Renal cortical epithelial cell (primary cell): ENCODE measurements at places on chromosomes 11 and 22. TPM values are rescaled to one million over a fixed set of nuclear protein-coding genes. Genes with fewer than 3 reads are reported as not detected.
A peak's percentile ranks its signal among the peaks of the same experiment; 100 is the strongest.

DNA sequence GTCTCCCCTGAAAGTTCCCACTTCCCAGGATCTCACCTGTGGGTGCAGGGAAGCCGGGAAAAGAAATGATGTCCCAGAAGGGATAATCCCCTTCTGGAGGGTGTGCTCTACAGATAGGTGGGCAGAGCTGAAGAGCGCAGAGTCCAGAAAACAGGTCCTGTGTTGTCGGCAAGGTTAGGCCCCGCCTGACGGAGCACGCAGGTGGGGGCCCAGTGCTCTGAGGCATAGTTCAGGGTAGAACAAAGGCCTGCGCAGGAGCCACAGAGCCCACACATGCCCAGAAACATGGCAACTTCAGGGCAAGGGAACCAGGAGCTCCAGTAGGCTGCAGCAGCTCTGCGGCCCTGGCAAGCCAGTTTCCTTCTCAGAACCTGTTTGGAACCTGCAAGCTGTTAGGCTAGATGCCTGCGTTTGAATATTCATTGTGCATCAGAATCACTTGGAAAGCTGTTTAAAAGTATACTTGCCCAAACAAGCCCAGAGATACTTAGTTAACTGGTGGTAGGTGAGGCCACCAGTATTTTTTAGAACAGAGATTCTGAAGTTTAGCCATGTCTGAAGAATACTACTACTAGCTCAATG lies 386.6 kb downstream of the BUD13 start:
- DNase-seq = no peak

DNA sequence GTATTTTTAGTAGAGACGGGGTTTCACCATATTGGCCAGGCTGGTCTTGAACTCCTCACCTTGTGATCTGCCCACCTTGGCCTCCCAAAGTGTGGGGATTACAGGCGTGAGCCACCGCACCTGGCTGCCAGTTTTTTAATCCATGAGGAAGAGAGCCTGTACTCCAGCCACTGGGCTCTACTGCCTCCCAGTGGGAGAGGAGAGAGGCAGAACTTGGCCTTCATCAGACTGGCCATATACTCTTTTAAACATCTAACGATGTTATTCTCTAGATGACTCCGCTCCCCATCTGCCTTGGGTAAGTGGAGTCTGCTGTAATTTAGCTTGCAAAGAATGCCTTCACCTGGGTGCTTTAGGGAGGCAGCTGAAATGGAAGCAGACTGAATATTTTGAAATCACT lies 34.6 kb downstream of the SLC6A5 start:
- no peak for DNase-seq

- peak; percentile 86 for DNase-seq
Observed at GRCh38 chr22:44085743-44086270, 61.7 kb downstream of the PARVB start.

- peak; percentile 64 for DNase-seq
Observed at GRCh38 chr11:83835423-83835822, 549.3 kb upstream of the CCDC90B start.

DNA sequence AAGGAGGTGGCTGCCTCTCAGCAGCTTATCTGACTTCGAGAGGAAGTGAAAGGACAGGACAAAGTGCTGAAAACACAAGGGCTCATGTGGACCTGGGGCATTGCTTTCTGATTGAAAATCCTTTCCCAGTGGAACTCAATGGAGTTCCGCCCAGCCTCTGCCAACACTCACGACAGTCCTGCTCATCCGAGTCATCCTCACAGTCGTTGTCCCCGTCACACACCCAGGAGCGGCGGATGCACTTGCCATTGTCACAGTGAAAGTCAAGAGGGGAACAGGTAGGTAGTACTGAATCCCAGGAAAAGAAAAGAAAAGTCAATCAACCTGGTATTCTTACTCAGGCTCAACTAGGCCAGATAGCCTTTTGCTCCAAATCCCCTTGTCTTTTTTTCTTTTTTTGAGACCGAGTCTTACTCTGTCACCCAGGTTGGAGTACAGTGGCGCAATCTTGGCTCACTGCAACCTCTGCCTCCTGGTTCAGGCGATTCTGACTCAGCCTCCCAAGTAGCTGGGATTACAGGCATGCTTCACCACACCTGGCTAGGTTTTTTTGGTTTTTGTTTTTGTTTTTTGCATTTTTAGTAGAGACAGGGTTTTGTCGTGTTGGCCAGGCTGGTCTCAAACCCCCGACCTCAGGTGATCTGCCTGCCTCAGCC lies 18.1 kb downstream of the LRP4 start:
- peak; percentile 69 for DNase-seq

- DNase-seq = no peak
Observed at GRCh38 chr11:73705053-73705452, 55.8 kb downstream of the RAB6A start.

DNA sequence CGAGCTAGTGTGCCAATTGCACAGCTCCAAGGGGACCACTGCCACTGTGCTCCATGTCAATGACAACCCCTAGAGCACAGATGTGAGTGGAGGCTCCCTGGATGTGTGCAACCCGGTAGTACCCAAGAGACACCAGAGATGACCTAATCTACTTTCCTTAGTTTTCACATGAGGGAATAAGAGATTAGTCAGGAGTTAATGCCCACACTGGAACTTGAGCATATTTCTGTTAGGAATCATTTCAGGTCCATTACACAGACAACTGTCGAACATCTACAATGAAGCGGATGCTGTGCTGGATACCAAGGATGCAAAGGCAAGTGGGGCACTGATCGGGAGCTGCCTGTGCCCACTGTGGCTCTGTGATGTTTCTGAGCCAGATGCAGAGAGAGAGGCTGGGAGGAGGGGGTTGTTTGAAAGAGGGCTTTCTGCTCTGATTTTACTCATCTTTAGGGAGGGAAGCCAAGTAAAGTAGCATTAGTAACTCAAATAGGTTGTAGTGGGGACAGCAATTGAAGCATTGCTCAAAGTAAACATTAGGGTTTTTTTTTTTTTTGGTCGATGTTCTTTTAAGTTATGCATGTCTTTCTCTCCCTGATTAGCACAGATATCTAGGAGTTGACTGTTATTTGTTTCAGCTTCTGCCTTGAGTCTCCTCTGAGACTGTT lies 82.5 kb upstream of the SORL1-AS1 start:
- no peak for DNase-seq

GRCh38 chr11:14894657-14895598 lies 2.9 kb upstream of the CYP2R1 start:
- DNase-seq = peak; percentile 54

DNA sequence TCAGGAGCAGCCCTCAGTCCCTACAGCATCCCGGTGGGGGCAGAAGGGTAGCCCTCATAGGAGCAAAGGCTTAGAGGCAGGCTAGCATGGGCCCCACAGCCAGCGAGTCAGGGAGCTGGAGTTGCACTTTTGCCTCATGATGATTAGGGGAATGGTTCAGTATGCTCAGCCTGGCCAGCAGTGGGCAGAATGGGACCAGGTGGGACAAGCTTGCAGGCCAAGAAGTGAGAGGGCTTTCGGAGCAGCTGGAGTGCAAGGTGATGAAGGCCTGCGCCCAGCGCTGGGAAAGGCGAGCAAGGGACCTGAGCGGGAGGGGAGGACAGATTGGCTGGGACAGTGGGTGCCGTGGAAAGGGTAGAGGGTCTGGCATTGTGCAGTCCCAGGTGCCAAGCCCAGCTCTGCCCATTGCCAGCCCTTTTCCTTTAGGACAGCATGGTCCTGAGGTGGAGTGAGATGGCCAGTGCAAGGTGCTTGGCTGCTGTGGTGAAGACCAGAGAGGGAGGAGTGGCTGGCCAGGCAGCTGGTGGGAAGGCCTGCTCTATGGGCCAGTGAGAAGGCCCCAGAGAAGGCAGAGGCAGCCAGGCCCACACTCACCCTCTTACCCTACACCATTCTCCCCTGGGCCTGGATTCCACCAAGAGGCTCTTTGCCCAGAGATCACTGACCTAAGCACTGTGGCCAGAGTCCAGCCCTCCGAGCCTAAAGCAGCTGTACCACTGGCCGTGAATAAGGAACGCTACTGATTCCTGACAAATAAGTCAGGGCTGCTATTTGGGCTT lies 47.9 kb upstream of the SUSD2 start:
- peak; percentile 16 for DNase-seq

GRCh38 chr11:122062763-122063162 lies 53.3 kb downstream of the BLID start:
- no peak for DNase-seq

DNA sequence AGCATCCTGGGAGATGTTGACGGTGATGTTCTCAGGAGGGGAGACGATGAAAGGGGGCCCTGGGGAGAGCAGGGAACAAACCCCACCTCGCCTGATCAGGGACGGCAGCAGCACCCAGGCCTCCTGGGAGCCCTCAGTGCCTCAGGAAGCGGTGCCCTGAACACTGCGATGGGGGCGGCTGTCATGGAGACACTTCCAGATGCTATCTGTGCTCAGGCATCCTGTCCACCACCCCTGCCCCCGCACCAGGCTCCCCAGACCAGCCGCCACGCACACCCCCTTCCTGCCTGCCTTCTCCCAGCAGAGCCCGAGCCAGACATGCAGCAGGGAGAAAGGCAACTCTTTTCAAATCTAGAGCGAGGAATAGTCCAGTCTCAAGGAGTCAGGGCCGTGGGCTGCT lies 20.6 kb downstream of the IGSF9B start:
- DNase-seq = no peak

- DNase-seq = peak; percentile 68
Observed at GRCh38 chr11:125091247-125091876, 20.1 kb downstream of the TMEM218 start.

DNA sequence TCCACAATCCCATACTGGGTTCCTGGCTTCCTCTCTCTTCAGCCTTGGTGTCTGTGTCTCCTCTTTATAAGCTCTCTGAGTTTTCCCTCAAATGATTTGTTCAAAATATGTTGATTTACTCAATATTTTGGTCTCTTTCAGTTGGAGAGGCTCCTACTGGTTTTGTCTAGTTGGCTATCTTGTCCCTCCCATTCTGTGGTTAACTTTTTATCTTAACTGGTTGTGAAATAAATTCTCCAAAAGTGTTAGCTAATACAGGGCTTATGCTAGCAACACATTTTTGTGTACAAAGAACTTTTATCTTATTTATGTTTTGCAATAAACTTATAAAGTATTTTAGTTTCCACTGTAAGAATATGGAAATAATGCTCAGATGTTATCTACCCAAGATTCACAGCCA lies 200.9 kb downstream of the AASDHPPT start:
- DNase-seq = no peak

DNA sequence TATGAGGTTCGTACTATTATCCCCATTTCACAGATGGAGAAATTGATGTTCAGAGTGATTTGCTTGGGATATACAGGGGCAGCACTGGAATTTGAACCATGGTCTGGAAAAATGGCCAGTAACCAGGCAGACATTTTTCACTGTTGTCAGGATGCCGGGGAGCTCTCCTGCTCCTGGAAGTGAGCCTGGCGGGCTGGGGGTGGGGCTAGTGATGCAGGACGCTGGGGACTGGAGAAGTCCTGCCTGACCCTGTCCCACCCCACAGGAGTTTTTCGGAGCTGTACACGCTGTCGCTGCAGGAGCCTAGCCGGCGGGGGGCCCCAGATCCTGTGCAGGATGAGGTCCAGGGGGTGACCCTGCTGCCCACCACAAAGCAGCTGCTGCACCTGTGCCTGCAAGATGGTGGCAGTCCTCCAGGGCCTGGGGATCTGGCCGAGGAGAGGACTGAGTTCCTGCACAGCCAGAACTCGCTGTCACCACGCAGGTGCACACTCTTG lies 11.1 kb downstream of the SIPA1 start:
- no peak for DNase-seq

DNA sequence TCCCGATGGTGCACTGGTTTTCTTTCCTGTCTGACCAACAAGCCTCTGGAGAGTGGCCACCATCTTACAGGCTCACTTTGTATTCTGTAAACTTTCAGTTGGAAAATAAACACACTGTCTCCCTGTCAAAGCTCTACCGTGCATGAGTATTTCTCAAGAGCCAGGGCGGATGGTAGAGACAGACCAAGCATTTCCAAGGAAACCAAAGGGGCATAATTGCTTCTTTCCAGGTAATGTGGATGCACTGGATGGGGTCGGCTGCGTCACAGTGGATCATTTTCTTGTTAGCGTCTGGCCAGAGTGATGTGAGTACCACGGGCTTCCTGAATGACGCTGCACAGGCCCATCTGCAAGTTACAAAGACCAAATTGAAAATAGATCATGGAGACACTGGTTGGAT lies 5.1 kb upstream of the SEZ6L start:
- DNase-seq = no peak

DNA sequence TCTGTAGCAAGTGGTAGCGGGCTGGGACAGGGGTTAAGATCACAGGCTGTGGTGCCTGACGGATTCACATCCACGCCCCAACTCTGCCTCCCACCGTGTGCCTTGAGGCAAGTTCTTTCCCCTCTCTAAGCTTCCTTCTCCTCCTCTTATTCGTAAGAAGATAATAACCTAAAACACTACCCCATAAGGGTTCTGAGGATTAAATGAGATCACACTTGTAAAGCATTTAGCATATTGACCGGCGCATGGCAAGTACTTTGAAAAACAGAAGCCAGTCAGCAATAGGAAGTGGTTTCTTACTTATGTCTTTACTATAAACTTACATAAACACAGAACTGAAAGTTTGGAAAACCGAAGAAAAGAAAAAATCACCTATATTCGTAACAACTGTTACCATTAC lies 15.5 kb upstream of the LMO2 start:
- DNase-seq = no peak

- DNase-seq = no peak
Observed at GRCh38 chr22:22935056-22935545, 47.5 kb downstream of the IGLL5 start.

- no peak for DNase-seq
Observed at GRCh38 chr11:97092823-97093222, 703.0 kb downstream of the JRKL start.

DNA sequence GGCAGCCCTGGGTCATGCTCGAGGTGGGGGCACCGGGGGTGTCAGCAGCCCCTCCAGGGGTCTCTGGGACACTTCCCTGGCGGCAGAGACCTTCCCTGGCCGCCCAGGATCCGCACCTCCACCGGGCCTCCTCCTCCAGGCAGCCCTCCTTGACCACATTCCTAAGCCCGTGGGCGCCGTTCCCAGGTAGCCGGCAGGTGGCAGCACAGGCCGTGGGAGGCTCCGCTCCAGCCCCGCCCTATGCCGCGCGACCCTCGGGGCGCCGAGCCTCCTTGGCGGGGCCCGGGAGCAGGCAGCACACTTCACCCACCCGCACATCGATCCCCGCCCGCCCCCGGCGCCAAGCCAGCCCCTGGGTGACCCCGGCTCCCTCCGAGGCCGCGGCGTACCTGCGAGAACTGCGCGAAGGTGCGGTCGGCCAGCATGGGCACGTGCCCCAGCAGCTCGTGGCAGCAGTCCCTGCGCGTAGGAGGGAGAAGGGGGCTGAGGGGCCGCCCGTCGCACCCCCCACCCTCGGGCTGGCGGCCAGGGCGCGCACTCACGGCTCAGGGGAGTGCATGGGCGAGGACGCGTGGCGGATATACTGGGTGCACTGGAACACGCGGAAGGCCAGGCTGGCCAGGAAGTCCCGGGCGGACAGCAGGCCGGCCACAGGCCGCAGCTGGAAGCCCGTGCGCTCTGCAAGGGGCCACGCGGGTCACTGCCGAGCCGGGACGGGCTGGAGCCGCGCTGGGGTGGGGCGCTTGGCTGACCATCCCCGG lies 5.3 kb upstream of the INS start:
- DNase-seq = no peak

GRCh38 chr11:44450295-44450932 lies 115.0 kb upstream of the CD82 start:
- no peak for DNase-seq

The TMX2 gene
- 61.1 and 78.2 TPM in 2 replicates for total RNA-seq

The MRGPRE gene
- not detected in 2 replicates for total RNA-seq

The CD3E gene
- not detected in 2 replicates for total RNA-seq

The MOGAT2 gene
- total RNA-seq = not detected in 2 replicates

The PDGFB gene
- total RNA-seq = 63.6 and 66.9 TPM in 2 replicates

The SCGB2A2 gene
- not detected in 2 replicates for total RNA-seq

The MLC1 gene
- total RNA-seq = not detected in 2 replicates

The TRIM48 gene
- not detected in 2 replicates for total RNA-seq

The CHCHD10 gene
- 0.69 and 8.3 TPM in 2 replicates for total RNA-seq

The MICALL1 gene
- 35.9 and 65.0 TPM in 2 replicates for total RNA-seq

The OR51D1 gene
- not detected in 2 replicates for total RNA-seq
